SHP77 (cell line): ENCODE measurements at places on chromosomes 11 and 22.

DNA sequence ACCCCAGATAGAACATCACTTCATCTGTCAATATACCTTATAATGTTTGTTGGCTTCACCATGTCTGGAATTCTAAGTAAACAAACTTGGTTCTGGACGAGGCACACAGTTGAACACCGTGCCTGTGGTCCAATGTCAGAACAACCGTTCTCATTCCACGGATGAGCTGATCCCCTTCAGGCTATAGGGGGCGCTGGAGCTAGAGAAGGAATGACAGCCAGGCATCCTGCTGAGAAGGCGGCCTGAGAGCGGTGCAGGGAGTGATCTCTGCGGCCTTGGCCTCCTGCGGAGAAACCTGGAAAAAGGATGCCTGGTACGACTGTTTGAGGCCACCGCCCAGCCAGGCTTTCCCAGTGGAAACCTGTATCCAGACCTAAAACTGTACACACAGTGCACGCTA, 48.7 kb downstream of the FDX1 start:
- DNase-seq: no peak

- DNase-seq: no peak
These were observed 740.0 kb downstream of the DLG2 start for GRCh38 chr11:84887055-84887629.

DNA sequence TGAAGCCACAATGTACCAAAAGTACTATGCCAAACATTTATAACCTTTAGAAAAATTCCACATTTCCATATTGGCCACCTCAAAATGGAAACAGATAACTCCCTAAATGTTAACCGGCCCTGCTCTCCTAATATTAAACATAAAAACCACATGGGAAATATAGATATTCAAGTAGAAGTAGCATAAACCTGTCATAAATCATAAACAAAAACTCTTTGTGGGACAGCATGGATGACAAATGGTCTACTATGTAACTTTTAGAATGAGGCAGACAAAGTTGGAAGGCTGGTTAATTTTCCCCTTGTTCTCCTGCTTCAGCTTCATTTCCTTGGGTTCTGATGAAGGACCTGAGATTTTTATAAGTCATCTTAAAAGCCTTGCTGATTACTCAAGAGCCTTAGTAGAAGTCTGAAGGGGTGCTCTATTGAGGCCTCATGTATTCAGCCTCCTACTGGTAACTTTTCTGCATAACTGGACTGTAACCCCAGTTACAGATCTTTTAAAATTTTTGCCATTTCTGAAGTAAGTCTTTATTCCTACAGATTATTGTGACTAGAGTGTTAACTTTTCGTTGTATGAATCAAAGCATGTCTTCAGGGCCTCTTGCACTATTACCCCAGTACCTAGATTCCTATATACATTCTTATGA, 116.4 kb downstream of the STIM1 start:
- no peak for DNase-seq

- DNase-seq: no peak
These were observed 7.8 kb downstream of the FTH1 start for GRCh38 chr11:61959678-61960077.

DNA sequence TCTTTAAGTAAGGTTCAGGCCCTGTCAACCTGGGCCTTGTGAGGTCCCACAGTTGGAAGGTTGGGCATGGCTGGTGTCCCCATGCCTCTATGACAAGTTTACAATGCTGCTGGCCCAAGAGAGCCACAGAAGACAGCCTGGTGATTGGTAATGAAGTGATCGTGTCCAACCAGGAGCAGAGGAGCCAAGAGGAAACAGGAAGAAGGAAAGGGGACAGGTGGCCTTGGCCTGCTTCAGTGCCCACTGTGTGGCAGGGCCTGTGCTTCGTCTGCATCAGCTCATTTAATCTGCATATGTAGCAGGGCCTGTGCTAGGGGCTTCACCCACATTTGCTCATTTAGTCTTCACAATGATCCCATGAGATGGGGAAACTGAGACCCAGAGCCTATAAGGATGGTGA, 42.1 kb upstream of the CSNK2A3 start:
- no peak for DNase-seq

GRCh38 chr11:91199866-91200265, 977.0 kb upstream of the CHORDC1 start:
- DNase-seq: no peak

GRCh38 chr11:72751116-72752087, 806 bp downstream of the ARAP1 start:
- DNase-seq: no peak
